Sigmoid colon (tissue), 7 donors: ENCODE measurements at places on chromosomes 7 and 10. TPM values are rescaled to one million over a fixed set of nuclear protein-coding genes. Genes with fewer than 3 reads are reported as not detected.

GRCh38 chr7:27000496-27000895 is 95.3 kb downstream of the HOXA1 start:
- DNase-seq = no peak
- H3K36me3 ChIP-seq = no peaks in the 10 kb centered on the region
- H3K27me3 ChIP-seq = no peaks in the 10 kb centered on the region
- H3K4me1 ChIP-seq = no peaks in the 10 kb centered on the region
- H3K4me3 ChIP-seq = no peak overlapping the region
- H3K27ac ChIP-seq = no peak overlapping the region

Gene PRR15
- total RNA-seq = not detected

DNA sequence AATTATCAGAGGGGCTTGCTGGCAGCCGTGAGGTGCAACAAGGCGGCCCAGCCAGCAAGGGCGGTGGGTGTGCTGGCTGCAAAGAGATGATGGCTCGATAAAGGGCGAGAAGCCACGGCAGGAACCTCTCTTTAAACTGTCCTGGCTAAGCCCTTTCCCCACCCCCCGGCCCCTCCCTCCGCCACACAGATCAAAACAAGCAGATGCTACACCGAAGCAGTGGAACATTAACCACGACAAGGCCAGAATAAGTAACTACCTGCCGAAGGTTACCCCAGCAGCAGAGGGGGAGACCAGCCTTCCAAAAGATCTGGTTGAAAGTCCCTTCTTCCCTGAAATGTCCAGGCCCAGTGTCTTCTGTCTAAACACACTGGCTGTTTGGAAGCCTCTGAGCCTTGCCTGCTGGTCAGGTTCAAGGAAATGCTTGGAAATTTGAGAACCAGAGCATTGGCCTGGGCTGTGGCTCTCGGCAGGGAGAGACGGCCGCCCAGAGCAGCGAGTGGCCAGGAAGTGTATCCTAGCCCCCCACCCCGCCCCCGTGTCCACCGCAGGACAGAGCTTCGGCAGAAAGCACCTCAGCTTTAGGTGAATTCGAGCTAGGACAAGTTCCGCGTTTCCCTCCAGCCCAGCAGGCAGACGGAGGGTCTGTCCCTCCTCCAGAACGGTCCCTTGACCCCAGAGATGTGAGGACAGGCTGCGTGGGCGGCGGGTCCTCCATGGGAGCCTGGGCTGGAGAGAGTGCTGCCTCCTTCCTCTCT is 2.1 kb downstream of the FAM20C start:
- H3K27me3 ChIP-seq = no peaks in the 10 kb centered on the region
- no peak for DNase-seq
- H3K4me1 ChIP-seq = peaks cover 68% of the 10 kb centered on the region
- H3K4me3 ChIP-seq = peak overlapping the region; percentile 53

Gene SH2B2
- total RNA-seq = 10.5 TPM

GRCh38 chr10:1255118-1255517 is 198.9 kb downstream of the WDR37 start:
- H3K4me1 ChIP-seq = no peaks in the 10 kb centered on the region
- no peak overlapping the region for H3K4me3 ChIP-seq
- no peak for DNase-seq
- peaks cover 6% of the 10 kb centered on the region for H3K27me3 ChIP-seq
- H3K36me3 ChIP-seq = no peaks in the 10 kb centered on the region
- no peak overlapping the region for H3K27ac ChIP-seq

Gene TACC2
- 71.0 TPM for total RNA-seq

Gene NUTM2A
- total RNA-seq = 0.83 TPM

Gene SPDYE5
- total RNA-seq = not detected

GRCh38 chr10:2296179-2296891 is 559.0 kb upstream of the ADARB2 start:
- H3K27me3 ChIP-seq = no peaks in the 10 kb centered on the region
- H3K36me3 ChIP-seq = no peaks in the 10 kb centered on the region
- no peak overlapping the region for H3K27ac ChIP-seq
- no peak for DNase-seq
